Aorta (tissue), 5 donors: ENCODE measurements at places on chromosomes 7 and 10. TPM values are rescaled to one million over a fixed set of nuclear protein-coding genes. Genes with fewer than 3 reads are reported as not detected.

CABCOCO1 gene
- 0.26 TPM for total RNA-seq

GRCh38 chr10:63133821-63134557 is 861 bp downstream of the NRBF2 start:
- DNase-seq: no peak

SHTN1 gene
- total RNA-seq: 20.9 TPM

AVPI1 gene
- 18.3 TPM for total RNA-seq

DNA sequence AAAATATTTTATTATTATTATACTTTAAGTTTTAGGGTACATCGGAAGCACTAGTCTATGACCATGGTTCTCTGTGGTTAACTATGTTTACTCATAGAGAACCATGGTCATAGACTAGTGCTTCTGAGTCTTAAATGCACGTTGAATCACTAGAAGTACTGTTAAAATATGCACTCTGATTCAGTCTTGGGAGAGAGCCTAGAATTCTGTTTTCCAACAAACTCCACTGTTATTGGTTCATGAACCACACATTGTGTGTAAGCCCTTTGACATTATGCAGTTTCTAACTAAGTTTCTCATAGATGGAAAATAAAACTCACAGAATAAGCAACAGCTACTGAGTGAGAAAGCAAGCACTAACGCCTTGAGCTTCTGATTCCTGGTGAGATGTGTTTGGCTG is 1120.6 kb downstream of the SORCS1 start:
- no peak for DNase-seq

GRCh38 chr10:103510791-103511752 is 17.6 kb downstream of the NEURL1 start:
- DNase-seq: no peak

GRCh38 chr7:99780588-99780987 is 3.4 kb downstream of the CYP3A4 start:
- no peak for DNase-seq

TMEM213 gene
- total RNA-seq: not detected

UNC5B gene
- total RNA-seq: 7.9 TPM

GRCh38 chr7:140458201-140458600 is 21.1 kb downstream of the MKRN1 start:
- DNase-seq: no peak

DNA sequence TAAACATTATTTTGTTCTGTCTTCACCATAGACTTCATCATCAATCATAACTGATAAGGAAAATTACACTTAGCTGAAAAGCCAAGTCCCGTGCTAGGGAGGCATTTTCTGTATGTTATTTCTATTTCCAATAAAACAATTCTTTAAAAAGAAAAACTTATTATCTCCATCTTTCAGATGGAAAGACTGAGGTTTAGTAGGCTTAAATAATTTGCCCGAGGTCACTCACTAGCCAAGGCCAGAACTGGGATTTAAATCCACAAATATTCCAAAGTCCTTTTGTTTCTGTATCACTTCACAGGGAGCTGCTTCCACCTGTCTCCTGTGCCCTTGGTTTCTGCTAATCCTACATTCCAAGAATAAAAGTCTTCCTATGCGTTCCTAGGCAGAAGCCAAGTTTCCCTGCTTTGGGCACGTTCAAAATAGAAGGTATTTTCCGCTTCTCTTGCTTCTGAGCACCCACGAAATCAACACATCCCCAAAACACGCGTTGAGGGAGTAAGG is 732 bp downstream of the CPVL start:
- DNase-seq: no peak

C7orf57 gene
- total RNA-seq: not detected

DNA sequence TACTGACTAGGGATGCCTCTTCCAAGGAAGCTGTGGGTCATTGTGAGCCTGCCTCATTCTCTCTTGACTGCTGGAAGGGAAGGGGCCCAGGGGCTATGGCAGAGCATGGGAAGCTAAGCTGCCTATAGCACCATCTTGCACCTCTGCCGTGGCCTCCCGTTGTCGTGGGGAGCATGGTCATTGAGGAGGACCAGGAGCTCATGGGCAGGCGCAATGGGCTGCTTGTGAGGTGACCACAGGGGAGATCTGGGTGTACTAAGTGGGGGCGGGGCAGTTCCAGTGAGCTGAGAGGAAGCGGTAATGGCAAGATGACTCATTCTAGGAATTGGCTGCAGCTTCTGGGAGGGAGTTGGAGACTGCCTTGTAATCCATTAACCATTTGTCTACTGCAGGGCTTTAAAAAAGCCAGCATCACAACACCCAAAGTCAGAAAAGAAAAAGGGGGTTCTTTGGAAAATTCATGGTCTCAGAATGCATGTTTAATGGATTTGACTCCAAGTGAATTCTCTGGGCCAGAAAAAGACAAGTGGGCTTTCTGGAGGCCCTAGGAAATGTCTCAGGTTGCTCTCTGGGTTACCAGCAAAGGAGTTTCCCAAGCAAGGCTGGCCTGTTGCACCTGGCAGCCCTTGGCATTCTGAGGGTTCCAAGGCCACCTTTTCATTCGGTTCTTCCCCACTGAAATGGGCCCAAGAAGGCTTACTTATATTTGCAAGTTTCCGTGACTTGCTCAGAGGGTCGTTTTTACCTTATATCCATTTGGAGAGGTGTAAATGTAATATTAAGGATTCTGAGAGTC is 3.6 kb downstream of the DUSP5 start:
- DNase-seq: peak; percentile 92

- no peak for DNase-seq
These were observed 65.2 kb upstream of the PODXL start for GRCh38 chr7:131621652-131622051.

DNA sequence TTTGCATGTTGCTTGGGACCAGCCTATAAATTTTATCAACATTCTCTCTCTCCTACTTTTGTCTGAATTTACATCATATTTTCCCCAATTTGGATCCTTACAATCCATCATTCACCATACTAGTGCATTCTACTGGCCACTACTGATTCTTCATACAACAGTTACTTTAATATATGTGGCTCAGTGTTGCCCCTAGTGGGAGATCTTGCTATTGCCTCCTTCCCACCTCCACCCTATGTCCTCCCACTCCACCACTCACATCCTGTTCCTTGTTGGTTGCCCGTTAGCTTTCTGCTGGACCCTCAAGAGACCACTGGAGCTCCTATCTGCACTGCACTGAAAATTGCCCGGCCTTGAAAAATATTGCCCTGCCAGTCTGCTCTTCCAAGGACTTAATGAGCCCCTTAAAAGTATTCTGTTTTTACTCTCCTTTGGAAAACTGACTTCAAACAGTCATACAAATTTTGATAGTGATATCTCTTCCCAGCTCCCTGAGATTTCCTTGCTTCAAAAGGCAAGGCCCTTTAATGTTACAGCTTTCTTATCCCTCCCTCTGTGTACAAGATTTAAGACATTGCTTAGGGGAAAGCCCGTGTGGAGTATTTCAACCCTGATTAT is 243.2 kb upstream of the TMEM229A start:
- no peak for DNase-seq

ZNF511 gene
- 28.5 TPM for total RNA-seq

EPO gene
- not detected for total RNA-seq

BTBD16 gene
- 1.2 TPM for total RNA-seq

DNA sequence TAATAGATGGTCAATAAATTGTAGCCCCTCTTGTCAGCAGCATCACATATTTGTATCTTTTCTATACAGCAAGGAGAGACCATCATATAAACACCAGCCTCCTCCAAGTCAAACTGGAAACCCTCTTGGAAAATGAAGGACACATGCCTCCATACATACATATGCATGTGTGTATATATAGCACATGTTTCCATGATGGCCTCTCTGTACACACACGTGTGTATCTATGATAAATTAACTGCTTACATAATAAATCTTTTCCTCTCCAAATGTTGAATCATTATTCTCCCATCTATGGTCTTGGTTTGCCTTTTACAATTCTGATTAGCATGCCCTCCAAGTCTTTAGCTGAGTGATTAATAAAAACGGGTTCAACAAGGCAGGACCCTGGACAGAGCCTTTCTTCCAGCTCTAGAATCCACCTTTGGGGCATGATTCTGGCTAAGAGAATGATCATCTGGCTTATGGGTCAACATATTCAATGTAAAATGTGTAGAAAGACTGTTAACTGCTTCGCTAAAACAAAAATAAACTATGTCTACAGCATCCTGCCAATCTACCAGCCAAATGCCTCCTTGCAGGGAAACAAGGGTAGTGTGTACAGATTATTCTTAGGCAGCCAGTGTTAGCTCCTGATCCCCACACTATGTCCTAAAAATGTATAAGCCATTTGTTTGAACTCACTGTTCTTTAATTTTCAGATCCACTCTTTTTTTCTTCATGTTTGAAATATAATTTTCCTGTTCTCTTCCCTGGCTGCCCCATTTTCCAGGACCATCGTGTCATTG is 70.0 kb downstream of the CRTAC1 start:
- no peak for DNase-seq

DNA sequence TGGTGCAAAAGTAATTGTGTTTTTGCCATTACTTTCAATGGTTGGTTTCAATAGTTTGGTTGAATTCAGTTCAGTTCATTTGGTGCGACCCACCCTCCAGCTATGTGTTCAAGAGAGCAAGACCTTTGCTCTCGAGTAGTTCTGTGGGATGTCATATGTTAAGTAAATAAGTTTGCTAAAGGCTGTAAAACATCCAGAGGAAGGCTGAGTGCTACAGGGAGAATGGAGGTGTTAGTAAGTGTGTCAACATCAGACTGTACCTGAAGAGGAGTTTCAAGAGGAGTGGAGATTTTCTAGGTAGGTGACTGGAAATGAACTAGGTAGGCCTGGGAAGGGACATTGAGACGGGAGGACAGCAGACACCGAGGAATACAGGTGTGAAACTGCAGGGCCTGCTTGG is 147.7 kb downstream of the SH2D4B start:
- no peak for DNase-seq

CUZD1 gene
- 1.1 TPM for total RNA-seq

DNA sequence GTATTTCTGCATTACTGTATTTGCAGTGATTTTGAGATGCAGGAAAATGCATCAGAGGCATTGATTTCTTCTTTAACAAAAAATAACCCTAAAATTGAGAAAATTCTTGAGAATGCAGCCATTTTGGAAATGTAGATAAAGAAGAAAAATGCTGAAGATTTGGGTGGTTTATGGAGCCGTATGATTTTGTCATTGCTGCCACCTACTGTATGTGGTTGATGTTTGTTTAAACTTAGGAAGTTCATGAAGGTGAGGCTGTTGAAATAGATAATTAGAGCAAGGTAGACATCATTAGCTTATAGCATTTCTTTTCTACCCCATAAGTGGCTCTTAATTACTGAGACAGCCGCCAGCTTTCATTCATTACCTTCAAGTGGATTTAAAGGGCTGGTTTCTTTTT is 92.1 kb upstream of the SAMD8 start:
- no peak for DNase-seq

CLDN4 gene
- total RNA-seq: 0.84 TPM

ATE1 gene
- 30.0 TPM for total RNA-seq

GRCh38 chr7:15886626-15887025 is 200.1 kb upstream of the MEOX2 start:
- no peak for DNase-seq

AGAP3 gene
- 60.6 TPM for total RNA-seq

GRCh38 chr7:138000081-138000701 is 1.7 kb downstream of the CREB3L2 start:
- DNase-seq: peak; percentile 77

GRCh38 chr7:150992051-150992640 is 1.3 kb downstream of the NOS3 start:
- no peak for DNase-seq
